ENCODE measurements at places on chromosomes 5 and 9. TPM values are rescaled to one million over a fixed set of nuclear protein-coding genes. Genes with fewer than 3 reads are reported as not detected.

The OTULINL gene
- total RNA-seq = 4.9 TPM

The RHOBTB3 gene
- total RNA-seq = 5.9 TPM

The GRM6 gene
- not detected for total RNA-seq

The MAT2B gene
- total RNA-seq = 54.8 TPM

The FBXL7 gene
- 1.6 TPM for total RNA-seq

The SLC1A3 gene
- not detected for total RNA-seq

The IL12B gene
- 0.05 TPM for total RNA-seq

The OR1N2 gene
- not detected for total RNA-seq

The SEMA6A gene
- total RNA-seq = 0.21 TPM

The SMIM23 gene
- not detected for total RNA-seq

The TRAF1 gene
- 8.1 TPM for total RNA-seq

The HINT1 gene
- 496 TPM for total RNA-seq

The FREM1 gene
- not detected for total RNA-seq

The CERCAM gene
- 41.2 TPM for total RNA-seq

The RNF130 gene
- total RNA-seq = 41.9 TPM

The CYSRT1 gene
- total RNA-seq = 3.5 TPM

The SPOCK1 gene
- 19.8 TPM for total RNA-seq

The XPA gene
- 12.9 TPM for total RNA-seq

The AMACR gene
- total RNA-seq = 14.1 TPM

The ANKRD31 gene
- total RNA-seq = 0.12 TPM

The ENTREP1 gene
- total RNA-seq = 0.48 TPM

The IRX1 gene
- not detected for total RNA-seq

The IL13 gene
- total RNA-seq = not detected

The ZFR gene
- total RNA-seq = 57.4 TPM

The SUSD3 gene
- total RNA-seq = 0.62 TPM

The CD14 gene
- 5.6 TPM for total RNA-seq

The S100Z gene
- total RNA-seq = not detected
